ENCODE measurements at places on chromosomes 7 and 10.

DNA sequence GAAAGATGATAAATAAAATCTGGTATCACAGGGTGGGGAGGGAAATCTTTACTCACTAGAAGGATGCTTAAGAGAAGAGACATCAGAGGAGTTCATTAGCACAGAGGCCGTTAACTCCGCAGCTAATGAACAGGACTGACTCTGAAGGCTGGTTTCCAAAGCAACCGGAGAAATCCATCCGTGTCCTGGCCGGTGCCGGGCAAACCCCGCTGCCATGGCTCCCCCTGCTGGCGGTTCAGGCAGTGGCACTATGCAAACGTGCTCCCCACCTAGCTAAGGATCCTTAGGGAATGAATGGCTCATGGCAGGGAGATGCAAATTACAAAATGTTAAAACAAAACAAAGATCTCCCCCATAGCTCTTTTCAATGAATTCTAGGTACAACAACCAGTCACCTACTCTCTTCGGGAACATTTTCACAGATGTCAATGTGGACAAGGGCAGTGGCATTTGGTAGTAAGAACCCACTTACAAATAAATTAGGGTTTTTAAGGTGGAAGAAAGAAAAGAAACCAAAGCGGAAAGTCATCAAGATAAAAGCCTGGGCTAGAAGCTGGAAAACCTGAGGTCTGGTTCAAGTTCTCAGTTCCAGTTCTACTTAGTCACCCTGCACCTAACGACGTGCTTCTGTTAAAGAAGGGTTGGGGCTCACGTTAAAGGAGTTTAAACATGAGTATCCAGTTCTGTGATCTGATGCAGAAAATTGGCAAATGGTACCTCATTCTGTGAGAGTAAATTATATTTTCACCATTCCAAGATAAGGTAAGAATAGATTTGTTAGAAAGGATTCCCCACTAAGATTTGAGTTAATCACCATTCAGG is 138.2 kb downstream of the SVIL start:
- DNase-seq, result no peak

GRCh38 chr10:73758704-73759511 is 14.7 kb downstream of the SEC24C start:
- no peak for DNase-seq

- no peak for DNase-seq
These were observed 169.4 kb downstream of the SVIL start for GRCh38 chr10:29465384-29465783.

- no peak for DNase-seq
These were observed 282.6 kb upstream of the LRRN3 start for GRCh38 chr7:110808361-110808760.

DNA sequence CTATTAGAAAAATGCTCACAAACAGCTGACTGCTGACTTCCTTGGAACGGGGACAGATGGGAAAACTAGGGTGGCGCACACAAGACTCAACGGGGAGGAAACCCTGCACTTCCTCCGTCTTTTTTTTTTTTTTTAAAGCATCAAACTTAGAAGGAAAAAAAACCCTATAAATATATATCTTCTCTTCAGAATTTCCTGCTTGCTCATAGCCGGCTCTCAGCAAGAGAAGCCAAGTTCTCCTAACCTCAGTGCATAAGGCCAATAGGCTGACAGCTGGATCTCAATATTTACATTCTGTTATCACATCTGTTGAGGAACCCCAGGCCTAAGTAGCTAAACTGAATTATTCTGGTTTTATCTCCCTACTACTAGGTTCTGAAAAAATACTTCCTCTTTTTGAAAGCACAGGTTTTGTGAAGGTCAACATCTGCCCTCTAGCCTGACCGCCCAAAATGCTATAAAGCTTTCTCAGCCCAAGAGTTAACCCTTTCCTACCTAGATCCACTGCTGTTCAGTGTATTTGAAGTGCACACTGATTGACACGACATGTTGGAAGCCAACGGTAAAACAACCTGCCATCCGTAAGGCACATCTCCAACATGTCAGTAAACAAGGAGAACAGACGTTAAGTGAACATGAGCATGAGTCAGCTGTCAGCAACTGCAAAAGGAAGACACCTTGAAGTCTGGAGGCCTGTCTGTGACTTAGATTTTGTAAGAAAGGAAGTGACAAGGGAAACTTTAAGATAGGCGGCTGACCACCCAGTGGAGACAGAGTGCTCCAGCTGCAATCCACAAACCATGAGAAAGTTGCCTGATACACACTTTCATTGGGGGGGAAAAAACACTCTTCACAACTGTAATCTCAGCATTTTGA is 83.8 kb downstream of the EBLN1 start:
- DNase-seq, result no peak

DNA sequence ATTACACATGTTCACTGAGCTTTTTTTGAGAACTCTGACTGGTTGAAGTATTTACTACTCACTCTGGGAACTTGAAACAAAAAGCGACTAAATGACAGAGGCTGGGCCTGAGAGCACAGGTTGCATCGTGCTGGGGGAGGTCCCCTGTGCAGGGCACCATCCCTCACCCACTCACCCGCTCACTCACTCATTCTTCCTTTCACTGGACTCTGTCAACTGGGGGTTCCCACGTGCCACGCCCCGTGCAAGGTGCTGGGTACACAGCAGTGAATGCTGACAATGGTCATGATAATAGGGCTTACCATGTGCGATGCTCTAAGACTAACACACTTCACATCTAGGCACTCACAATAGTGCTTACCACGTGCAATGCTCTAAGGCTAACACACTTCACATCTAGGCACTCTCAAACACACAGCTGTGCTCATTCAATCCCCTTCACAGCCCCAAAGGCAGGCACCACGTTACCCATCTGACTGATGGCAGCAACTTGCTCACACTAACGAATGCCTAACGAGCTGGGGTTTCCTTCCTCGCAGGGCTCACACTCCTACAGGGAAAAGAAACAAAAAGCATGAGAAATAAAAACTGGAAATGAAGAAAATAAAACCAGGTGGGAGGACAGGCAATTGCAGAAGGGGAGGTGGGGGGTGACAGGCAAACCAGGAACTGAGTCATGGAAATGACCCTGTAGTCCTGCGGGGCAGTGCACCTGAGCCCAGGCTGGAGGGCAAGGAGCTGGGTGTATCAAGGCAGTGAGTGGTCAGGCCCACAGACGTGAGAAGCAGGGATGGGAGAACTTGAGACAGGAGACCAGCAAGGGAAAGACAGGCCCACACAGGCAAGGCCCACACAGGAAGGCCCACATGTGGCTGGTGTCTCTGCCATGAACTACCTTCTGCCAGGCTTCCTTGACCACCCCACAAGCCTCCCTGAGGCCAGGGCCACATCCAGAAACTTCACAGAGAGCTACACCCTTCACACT is 147.0 kb upstream of the FAM20C start:
- no peak for DNase-seq

DNA sequence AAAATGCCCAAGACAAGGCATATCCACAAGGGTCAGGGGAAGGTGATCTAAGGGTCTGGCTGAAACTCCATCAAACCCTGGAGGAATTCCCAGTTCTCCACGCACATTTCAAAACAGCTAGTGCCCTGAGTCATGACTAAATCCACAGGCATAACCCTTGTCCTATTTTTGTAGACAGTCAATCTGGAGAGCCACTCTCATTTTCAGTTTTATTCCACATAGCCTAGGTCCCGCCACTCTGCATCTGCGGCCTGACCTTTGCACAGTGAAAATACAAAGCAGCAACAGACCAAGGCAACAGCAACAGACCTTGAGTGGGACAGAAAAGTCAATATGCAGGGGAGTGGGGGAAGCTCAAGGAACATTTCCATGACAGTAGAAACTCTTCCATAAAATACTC is 201.4 kb upstream of the NPVF start:
- no peak for DNase-seq

DNA sequence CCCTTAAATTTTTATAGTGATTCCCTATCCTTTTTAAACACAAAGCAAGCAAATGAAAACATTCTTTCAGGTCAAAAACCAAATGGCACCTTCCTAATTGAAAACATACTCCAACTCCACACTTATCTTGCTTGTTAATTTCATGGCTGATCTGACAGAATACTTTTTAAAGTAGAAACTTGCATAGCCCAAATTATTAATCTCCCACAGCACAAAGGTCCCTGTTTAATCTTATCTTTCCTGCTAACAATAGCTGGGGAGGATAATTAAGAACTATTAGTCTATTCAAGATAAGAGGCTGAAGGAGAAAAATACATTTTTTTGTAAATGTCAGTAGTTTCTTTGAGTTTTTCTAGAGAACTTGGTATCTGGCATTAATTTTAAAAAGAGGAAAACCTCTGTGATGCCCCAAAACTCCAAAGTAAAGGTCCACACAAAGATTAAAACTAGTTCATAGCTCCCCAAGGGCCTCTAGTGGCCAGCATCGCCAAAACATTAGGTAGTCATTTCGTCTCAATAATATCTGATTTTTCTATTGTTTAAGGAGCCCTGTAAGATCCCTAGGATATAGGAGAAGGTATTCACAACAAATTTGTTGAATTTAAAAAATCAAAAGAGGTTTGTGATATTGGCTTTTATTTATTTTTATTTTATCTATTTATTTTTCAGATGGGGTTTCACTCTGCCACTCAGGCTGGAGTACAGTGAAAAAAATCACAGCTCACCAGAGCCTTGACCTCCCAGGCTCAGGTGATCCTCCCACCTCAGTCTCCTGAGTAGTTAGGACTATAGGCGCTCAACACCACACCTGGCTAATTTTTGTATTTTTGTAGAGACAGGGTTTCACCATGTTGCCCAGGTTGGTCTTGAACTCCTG is 14.7 kb downstream of the CDNF start:
- no peak for DNase-seq

- no peak for DNase-seq
These were observed 46.4 kb downstream of the SGCE start for GRCh38 chr7:94609561-94609960.

DNA sequence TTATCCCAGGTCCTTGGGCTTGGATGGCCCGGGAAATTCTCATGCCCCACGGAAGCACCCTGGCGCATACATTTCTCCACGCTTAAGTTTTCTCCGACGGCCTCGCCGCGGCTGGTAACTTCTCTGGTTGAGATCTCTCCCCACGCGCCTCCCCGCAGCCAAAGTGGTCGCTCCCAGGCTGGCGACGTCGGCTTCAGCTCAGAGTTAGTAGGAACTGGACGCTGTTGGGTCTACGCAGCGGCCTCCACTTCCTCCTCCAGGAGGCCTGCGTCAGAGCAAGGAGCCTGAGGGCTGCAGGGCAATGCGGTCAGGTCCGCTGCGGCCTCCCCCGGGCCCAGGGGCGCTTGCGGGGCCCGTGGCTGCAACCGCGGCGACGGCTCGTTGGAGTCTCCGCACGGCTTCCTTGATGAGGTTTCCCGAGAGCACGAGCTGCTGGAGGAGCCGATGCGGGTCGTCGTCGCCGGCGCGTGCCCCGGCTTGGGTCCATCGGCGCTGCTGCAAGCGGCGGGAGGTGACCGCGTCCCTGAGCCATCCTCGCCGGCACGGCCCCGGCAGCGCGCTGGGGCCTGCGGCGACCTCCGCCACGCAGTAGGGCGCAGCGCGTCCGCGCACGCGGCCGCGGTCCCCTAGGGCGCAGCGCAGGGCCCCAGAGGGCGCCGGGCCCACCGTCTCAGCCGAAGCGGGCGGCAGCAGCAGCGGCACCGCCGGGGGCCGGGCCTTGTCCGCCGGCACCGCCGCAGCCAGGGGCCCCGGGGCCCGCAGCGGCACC is 744 bp downstream of the FRAT2 start:
- DNase-seq, result no peak

GRCh38 chr10:74575191-74575720 is 251.1 kb upstream of the KAT6B start:
- DNase-seq, result no peak

DNA sequence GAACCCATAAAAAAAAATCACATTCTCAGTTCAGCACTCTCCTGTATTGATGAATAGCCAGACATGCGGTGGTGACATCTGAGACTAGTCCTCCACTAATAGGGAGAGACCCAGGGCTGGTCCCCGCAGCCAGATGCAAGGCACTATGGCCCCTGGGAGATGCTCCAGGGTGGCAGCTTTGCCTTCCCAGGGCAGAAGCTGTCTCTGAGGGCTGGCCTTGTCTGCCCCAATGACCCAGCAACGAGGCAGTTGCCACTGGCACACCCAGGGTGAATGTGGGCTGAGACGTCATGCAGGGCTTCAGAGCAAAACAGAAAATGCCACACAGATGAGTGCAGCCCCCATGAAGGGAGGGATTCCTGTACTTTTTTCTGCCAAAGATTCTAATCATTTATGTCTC is 50.1 kb upstream of the GDF10 start:
- DNase-seq, result no peak

GRCh38 chr7:163298-163695 is 29.1 kb upstream of the FAM20C start:
- DNase-seq, result no peak

DNA sequence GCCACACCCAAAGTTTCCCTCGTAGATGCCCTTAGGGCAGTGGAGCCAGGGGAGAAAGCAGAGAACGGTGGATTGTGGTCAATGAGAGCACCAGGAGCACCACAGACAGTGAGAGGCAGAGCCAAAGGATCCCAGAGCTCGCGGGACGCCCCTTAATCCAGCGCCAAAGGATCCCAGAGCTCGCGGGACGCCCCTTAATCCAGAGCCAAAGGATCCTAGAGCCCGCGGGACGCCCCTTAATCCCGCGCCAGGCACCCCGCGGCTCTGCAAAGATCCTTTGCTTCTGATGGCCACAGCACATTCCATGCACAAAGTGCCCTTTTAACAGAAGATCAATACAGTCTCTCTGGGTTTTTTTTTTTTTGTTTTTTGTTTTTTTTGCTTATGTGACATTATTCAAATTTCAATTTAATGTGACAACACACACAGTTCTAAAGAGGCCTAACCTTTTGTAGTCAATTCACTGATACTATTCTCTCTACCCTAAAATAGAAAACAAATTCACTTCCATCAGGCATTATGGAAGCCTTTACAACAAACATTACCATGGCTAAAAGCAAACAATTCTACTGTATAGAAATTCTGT is 52.9 kb upstream of the NCAPG2 start:
- no peak for DNase-seq

DNA sequence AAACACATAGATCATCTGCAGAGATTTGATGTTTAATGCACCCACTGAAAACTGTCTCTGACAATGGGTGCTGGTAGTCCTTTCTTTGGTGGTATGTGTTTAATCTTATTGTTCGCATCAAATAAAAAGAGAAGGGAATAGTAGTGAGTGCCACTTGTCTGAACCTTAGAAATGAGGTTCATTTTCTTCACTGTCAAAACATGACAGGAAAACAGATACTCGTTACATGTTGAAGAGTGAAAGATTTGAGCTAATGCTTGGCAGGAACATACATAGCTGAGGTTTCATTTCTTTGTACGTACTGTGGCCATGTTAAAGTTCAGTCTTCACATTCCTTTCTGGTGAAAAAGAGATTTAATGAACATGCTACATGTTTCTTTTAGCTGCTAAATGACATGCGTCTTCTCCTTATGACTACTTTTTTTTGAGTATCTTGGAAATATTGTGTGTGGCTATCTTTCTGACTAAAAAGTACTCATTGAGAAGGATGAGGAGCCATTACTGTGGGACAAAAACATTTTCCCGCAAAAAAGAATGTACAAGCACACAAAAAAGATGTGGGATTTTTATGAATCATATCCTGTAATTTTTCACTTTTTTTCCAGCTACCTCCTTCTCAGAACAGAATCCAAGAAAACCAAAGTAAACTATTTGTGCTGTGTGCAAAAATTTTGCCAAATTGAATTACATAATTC is 108.0 kb downstream of the TWIST1 start:
- no peak for DNase-seq

GRCh38 chr10:1464881-1465417 is 272.4 kb downstream of the ADARB2 start:
- DNase-seq, result no peak
